ENCODE measurements at places on chromosomes 1 and 21.
A peak's percentile ranks its signal among the peaks of the same experiment; 100 is the strongest.

GRCh38 chr1:115123116-115123515, 33.8 kb upstream of the TSPAN2 start:
- no peak for DNase-seq

- no peak for DNase-seq
These were observed 28.7 kb upstream of the DIP2A start for GRCh38 chr21:46429754-46430681.

GRCh38 chr1:243507001-243507671, 251.3 kb downstream of the SDCCAG8 start:
- no peak for DNase-seq

DNA sequence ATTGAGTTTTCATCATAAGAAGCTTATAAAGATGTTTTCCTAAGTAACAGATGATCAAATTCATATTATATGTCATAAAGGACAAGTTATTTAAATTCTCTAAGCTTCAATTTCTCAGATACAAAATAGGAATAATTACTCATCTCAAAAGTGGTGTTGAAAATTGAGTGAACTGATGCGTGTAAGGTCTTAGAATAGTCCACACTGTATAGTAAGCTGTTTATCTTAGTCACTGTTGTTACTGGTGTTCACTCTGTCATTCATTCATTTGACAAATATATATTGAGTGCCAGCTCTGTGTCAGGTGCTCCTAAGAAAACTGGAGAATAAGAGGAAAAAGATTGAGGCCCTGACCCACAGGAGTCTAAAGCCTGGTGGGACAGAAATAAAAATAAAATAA, 186.3 kb upstream of the BRINP3 start:
- no peak for DNase-seq

DNA sequence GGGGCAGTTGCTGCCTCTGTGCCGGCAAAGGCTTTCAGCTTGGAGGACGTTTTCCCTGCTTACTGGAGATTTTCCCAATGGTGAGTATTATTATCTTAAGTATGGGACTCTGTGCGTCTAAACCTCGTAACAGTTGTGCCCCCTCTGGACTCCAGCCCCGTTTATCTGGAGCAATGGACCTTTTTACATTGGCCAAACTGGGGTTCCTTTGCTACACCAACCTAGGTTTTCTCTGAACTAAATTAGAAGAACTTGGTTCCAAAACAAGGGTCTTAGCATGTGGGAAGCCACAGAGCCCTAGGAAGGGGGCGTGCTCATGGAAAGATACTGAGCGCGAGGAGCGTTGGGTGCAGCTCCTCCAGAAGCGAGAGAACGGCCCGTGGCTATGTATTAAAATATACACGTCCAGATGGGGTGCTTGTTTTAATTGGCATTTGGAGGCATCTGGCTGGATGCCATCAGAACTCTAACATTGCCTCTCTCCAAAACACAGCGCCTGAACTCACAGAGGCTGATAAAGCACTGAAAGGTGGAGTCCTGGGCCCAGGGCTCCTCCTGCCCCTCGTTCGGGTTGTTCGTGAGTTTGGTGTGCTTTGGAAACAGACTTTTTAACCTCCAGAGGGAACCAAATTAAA, 28.4 kb downstream of the POFUT2 start:
- DNase-seq, result peak; percentile 3
